NCI-H345 (cell line): ENCODE measurements at places on chromosomes 1 and 21.
A peak's percentile ranks its signal among the peaks of the same experiment; 100 is the strongest.

GRCh38 chr1:97050506-97050905, 328.9 kb downstream of the PTBP2 start:
- no peak for DNase-seq

GRCh38 chr1:38489844-38490270, 369.7 kb downstream of the RRAGC start:
- no peak for DNase-seq

DNA sequence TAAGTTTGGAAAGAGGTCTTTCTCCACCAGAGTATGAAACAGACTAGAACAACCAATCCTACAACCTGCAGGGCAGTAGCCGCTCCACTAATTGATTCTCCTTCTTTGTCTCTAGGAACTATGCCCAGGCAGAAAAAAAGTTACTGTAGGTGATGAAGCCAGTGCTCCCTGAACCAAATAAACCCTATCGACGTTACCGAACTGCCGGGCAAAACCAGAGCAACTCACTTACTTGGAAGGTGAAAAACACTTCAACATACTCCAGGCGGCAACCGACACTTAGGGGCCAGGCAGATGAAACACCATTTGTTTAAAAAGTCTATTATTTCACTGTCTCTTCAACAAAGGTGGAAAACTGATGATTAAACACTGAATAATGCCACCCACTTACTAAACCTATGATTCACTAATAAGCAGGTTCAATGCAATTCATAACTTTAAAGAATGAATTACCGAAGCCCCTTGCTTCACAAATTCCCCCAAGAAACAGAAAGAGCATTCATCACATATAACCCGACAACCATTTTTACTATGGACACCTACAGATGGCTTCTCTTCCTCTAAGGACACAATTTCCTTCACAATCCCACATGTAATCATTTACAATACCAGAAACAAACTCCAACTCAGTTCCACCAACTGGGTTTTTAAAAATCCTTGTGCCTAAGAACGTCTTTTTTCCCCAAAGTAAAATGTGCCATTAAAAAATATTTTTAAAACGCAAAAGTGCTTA, 1.6 kb downstream of the NRIP1 start:
- DNase-seq: no peak

GRCh38 chr1:240235521-240236288, 144.0 kb downstream of the FMN2 start:
- peak; percentile 25 for DNase-seq

DNA sequence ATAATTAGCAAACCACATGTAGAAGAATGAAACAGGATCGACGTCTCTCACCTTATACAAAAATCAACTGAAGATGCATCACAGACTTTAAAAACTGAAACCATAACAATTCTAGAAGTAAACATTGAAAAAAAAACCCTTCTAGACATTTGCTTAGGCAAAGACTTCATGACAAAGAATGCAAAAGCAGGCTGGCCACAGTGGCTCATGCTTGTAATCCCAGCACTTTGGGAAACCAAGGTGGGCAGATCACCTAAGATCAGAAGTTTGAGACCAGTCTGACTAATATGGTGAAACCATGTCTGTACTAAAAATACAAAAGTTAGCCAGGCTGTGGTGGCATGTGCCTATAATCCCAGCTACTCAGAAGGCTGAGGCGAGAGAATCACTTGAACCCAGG, 1351.7 kb downstream of the MRPL39 start:
- DNase-seq: no peak
